A549 treated with AZD2906 at 1 μM for 4 hours (cell line): ENCODE measurements at places on chromosomes 6 and 20. TPM values are rescaled to one million over a fixed set of nuclear protein-coding genes. Genes with fewer than 3 reads are reported as not detected.

The WFDC11 gene
- not detected in 5 replicates for total RNA-seq

The CST9L gene
- total RNA-seq, result not detected in 5 replicates

The KLC4 gene
- total RNA-seq, result 6.7 to 8.1 TPM (median 7.3 TPM) in 5 replicates

The FOXQ1 gene
- total RNA-seq, result 2.7 to 5.3 TPM (median 4.8 TPM) in 5 replicates

The BPI gene
- total RNA-seq, result not detected in 5 replicates

The UNC5CL gene
- total RNA-seq, result 0.34 to 0.78 TPM (median 0.62 TPM) in 5 replicates

The PLCG1 gene
- total RNA-seq, result 34.0 to 60.6 TPM (median 41.0 TPM) in 5 replicates

The PTPRA gene
- total RNA-seq, result 33.0 to 40.6 TPM (median 38.4 TPM) in 5 replicates

The CAP2 gene
- total RNA-seq, result 9.2 to 14.4 TPM (median 10.6 TPM) in 5 replicates
